RPMI7951 (cell line): ENCODE measurements at places on chromosomes 16 and 17.

- DNase-seq = peak; percentile 81
Measured at GRCh38 chr16:26816885-26817571, 249.7 kb upstream of the C16orf82 start.

GRCh38 chr17:40480501-40481003 is 20.9 kb downstream of the TNS4 start:
- DNase-seq = no peak

- DNase-seq = no peak
Measured at GRCh38 chr17:57517273-57517631, 227.8 kb downstream of the CCDC182 start.

GRCh38 chr16:12896562-12896961 is 4.8 kb upstream of the SHISA9 start:
- DNase-seq = peak; percentile 49

DNA sequence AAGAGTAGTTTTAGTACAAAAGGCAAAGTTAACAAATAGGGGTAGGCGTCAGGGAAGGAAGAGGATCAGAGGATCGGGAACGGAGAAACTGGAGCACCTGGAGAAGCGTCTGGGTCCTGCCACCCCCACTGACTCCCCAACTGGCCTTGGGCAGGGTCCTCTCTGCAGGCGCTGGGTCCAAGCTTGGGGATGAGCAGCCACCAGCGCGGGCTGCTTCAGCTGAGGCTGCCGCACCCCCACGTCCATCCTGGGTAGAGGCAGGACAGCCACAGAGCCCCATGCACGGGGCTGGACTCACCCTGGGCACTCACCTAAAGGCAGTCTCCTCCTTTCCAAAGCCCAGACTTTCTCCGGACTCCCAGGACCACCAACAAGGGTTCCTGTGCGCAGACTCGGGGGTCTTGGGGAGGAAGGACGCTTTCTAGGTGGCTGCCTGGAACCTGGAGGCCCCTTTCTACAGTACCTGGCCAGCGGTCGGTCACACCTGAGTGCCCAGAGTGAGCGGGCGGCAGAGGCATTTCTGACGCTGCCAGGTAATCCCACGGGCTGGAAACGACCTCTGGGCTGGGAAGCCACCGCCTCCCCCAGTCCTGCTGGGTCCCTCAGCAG is 1.1 kb downstream of the HS3ST6 start:
- DNase-seq = no peak

DNA sequence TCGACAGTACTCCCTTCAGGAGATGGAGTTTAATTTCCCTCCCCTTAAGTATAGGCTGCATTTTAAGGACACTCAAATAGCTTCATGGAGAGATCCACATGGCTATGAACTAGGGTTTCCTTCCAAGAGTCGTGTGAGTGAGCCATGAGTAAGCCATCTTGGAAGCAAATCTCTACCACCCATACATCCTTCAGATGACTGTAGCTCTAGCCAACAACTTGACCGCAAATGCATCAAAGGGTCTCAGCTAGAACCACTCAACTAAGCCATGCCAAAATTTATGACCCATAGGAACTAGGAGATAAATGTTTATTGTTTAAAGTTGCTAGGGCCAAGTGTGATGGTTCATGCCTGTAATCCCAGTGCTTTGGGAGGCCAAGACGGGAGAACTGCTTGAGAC is 43.4 kb downstream of the METTL16 start:
- DNase-seq = no peak

DNA sequence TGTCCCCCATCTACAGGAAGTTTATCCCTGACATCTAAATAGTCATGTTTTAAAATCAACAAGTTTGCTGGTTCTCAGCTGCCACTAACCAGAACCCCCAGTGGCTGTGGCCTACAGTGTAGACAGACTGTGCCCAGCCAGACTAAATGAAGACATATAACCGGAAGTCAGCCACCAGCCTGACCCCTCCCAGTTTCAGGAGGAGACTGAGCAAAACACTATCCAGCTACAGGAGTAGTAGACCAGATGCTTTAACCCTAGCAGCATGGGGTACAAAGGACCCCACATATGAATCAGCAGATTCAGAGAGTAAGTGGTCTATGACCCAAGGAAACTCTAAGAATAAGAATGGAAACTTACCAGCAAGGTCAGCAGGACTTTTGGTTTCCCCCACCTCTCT is 83.4 kb downstream of the HIC1 start:
- peak; percentile 51 for DNase-seq

- no peak for DNase-seq
Measured at GRCh38 chr17:82355770-82356427, 3.1 kb upstream of the TEX19 start.

DNA sequence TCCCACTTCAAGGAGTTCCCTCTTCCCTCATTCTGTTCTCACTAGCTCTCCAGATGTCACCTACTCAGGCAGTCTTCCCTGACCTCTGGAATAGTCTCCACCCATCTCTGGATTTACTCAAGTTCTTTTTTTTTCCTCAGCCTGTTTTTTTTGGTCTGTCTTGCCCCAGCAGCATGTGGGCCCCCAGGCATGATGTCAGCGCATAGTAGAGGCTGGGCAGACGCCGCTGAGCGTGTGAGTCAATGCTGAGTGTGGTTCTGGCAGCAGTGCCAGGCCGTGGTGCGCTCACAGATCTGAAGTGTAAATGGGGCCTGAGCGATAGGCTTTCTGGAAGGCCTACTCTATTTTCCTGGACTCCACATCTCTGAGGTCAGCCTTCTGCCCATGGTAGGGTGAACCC is 2.7 kb upstream of the KCNJ18 start:
- peak; percentile 95 for DNase-seq

GRCh38 chr16:63960321-63960720 is 1161.5 kb downstream of the CDH11 start:
- no peak for DNase-seq

DNA sequence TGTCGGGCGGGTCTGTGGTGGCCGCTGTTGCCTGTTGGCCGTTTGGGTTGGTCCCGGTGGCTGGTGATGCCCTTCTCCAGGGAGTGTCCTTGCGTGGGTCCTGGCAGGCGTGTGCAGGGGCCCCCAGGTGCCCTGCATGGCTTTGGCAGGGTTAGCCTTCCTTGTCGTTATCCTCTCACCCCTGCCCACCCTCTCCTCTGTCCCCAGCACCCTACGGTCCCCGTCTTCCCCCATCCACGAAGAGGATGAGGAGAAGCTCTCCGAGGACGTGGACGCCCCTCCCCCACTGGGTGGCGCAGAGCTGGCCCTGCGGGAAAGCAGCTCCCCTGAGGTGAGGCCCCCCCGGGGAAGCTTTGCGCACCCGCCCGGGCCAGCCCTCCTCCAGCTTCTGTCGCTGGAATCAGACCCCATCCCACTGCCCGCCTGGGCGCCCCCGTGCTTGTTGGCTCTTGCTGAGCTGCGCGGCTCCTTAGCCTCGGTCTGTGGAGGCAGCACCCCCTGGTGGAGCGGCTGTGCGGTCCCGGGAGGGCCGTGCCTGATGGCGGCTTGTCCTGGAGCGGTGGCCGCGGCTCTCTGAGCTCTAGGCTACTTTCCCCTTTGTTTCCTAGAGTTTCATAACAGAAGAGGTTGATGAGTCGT is 10.6 kb upstream of the NUDT16L1 start:
- peak; percentile 12 for DNase-seq

GRCh38 chr16:69123910-69124309 is 8.5 kb downstream of the CHTF8 start:
- DNase-seq = peak; percentile 71

DNA sequence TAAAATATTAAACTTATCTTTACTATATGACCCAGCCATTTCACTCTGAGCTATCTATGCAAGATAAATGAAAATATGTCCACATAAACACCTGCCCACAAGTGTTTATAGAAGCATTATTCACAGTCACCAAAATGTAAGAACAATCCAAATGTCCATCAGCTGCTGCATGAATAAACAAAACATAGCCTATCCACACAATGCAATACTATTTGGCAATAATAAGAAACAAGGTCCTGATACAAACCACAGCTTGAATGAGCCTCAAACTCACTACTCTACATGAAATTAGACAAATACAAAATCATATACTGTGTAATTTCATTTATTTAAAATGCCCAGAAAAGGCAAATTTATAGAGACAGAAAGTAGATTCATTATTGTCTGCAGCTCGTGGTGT is 355.1 kb downstream of the CDH8 start:
- no peak for DNase-seq

GRCh38 chr17:76106703-76107102 is 3.1 kb upstream of the EXOC7 start:
- DNase-seq = no peak

- no peak for DNase-seq
Measured at GRCh38 chr16:67869653-67870052, 3.2 kb upstream of the EDC4 start.

DNA sequence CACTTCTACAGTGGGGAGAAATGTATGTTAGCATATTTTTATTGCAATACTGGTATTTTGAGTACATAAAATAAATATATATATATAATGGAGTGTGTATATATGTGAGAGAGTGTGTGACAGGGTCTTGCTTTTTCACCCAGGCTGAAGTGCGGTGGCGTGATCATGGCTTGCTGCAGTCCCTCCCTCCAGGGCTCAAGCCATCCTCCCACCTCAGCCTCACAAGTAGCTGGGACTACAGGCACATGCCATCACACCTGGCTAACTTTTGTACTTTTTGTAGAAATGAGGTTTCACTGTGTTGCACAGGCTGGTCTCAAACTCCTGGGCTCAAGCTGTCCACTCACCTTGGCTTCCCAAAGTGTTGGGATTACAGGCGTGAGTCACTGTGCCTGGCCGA is 4.1 kb downstream of the CYLD start:
- no peak for DNase-seq

GRCh38 chr16:89522287-89522686 is 14.1 kb downstream of the SPG7 start:
- DNase-seq = no peak

DNA sequence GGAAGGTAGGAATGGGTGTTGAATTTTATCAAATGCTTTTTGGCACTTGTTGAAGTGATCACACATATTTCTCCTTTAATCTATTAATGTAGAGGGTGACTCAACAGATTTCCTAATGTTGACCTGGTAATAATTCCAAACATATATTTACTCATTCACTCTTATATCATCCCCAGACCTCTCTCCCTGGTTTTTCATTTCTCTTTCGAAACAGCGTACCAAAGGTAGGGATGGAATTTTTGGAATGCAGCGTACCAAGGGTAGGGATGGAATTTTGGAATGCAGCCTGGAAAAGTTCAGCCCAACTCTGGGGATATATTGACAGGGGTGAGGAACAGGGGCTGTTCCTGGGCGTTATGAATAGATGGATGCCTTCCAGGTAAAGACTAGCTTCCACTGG is 7.3 kb downstream of the KIF18B start:
- DNase-seq = no peak
